CD4-positive, alpha-beta T cell treated with Interleukin-10 for 1 hour (primary cell): ENCODE measurements at places on chromosomes 13 and 19.

- no peak for DNase-seq
Observed at GRCh38 chr19:4194353-4194752, 11.9 kb downstream of the ANKRD24 start.

DNA sequence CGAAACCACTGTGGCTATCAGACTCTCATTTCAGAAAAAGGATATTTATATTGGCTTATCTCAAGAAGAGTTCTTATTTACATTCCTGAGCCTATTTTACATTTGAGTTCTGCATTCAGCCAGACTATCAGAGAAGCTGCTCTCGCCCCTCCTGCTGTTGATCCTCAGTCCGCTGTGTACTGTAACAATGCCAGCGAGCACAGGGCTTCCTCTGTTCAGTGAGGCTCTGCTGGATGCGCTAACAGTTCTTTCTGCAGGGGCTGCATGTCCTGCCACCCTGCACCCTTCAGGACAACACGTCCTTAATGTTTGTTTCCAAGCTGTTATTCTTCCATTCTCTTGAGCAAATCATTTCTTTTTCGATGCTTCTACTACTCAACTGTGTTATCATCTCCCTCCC is 463.7 kb upstream of the SGCG start:
- DNase-seq = no peak

- DNase-seq = peak; percentile 89
Observed at GRCh38 chr19:49567861-49568441, 12.4 kb downstream of the NOSIP start.

DNA sequence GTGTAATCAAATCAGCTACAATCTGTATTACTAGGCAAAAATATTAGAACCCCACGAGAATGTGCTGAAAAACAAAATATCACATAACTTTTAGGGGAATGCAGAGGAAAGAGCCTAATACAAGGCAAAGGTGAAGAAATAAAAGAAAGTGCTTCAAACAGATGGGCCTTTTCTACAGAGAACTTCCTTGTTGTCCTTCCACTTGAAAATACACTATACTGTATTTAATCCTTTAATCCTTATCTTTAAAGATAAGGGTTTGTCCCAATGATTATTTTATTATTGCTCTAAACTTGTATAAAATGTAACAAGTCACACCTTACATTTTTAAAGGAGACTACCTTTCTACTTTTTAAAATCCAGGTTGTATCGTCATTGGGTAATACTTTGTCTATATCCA is 296.5 kb downstream of the NDFIP2 start:
- DNase-seq = no peak

GRCh38 chr19:566403-566802 is 6.0 kb upstream of the BSG start:
- DNase-seq = no peak

DNA sequence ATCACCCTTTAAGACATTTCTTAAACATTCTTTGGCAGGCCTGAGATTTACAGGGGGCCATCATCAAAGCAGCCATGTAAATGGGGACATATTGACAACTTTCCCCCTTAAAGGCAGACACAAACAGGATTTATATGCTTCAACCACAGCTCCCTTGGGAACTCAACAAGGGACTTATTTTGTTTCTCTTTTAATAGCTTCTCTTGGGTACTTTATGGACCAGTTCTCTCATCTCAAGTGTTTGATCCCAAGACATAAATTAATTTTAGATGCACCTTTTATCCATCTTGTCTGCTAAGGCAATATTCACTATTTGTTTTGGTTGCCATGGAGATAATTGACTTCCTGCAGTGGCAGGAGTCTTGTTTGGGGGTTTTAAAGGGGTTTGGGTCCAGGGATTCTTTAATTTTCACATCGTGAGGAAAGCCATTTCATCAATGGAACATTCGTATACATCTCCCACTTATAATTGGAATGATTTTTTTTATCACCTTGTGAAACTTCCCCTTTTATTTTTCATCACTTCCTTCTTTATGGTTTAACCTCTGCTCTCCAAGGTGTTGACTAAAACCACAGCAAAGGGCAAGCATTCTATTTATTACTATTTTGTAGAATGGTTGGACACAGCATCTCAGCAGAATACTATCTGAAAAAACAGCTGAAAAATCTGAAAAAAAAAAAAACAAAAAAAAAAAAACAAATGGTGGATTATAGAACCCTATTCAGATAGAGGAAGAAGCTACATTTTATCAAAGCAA is 726.0 kb downstream of the DIAPH3 start:
- DNase-seq = no peak

DNA sequence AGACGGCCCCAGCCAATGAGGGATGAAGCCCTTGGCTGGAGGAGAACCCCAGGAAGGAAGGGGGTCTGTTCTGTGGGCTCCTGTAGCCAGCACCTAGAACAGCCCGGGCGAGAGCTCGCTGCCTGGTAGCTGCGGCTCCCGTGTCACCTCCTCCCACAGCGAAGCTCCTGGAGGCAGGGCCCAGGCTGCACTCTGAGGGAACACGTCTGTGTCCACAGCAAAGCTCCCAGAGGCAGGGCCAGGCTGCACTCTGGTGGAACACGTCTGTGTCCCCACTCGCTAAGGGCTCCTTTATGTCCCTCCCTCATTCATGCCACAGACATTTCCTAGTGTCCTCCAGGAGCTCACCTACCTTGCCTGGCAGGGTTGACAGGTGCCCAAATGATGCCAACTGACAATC is 8.4 kb downstream of the TRAPPC6A start:
- no peak for DNase-seq

- no peak for DNase-seq
Observed at GRCh38 chr13:37385956-37386670, 212.5 kb downstream of the POSTN start.

- DNase-seq = peak; percentile 49
Observed at GRCh38 chr13:73059460-73060250, 850 bp downstream of the KLF5 start.

DNA sequence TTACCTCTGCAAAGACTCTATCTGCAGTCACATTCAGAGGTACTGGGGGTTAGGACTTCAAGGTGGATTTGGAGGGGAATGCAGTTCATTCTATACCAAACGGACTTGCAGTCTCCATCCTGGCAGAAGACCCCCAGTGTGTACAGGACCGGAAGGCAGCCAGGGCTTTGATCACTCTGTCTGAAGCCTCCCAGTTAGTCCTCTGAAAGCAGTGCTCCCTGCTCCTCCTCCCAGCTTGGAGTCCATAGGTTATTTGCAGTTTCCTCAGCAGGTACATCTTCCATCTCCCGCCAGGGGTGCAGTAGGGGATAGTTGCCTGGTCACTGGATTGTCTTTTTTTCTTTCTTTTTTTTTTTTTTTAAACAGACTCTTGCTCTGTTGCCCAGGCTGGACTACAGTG is 78.8 kb upstream of the KCTD15 start:
- no peak for DNase-seq

GRCh38 chr13:43022934-43023288 is 475 bp upstream of the DNAJC15 start:
- DNase-seq = no peak

DNA sequence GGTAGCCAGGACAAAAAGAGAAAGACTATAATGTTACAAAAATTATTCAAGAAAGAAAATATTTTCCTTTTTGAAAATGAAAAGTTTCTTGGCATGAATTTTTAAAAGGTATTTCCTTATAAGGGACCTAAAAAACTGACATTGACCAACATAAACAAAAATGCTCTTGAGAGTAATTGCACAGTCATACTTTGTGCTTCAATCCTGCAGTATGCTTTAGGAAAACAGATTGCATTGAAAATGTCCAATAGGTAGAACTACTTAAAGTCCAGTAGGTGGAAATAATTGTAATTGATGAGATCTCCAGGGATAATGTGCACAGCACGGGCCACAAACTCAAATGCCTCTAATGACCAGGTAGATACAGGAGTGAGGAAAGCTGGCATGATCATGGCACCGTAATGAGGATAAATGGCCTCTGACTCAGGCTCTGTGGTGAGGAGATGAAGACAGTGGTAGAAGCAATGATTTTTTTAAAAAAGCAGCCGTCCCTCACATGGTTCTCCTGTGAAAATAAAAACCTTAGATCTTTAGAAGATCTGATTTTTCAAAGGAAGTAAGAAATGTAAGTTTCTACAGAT is 278.0 kb downstream of the ITGBL1 start:
- no peak for DNase-seq

DNA sequence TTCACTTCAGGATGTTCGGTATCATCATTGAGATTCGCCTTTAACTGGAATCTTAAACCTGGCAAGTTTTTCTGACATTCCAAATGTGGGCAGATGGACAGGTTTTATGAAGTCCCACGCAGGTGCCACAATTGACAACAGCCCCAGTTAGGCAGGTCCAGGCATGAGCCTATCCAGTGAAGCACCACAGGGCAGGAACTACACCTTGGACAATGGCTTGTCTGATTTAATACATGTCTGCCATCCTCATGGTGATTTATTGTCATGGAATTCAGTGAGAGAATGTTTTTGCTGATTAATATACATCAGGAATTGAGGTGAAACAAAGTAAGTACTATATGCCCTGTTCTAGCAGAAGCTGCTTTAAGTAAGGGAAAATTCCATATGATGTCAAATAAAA is 10.2 kb upstream of the TPP2 start:
- no peak for DNase-seq

DNA sequence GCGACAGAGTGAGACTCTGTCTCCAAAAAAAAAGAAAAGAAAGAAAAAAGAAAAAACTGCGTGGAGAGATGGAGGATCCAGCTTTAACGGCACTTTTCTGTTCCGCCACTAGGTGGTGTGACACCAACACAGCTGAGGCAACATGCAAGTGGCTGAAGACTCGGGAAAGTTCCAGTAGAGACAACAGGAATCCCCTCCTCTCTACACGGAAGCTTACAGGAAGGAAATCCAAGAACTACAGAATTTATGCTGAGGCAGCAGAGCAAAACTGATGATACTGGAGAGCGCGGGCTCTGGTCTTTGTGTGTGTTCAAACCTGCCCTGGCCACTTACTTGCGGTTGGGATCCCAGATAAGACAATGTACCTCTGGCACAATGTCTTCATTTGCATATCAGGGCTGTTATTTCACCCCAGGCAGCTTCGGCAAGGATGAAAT is 9.9 kb downstream of the RANBP3 start:
- peak; percentile 72 for DNase-seq

DNA sequence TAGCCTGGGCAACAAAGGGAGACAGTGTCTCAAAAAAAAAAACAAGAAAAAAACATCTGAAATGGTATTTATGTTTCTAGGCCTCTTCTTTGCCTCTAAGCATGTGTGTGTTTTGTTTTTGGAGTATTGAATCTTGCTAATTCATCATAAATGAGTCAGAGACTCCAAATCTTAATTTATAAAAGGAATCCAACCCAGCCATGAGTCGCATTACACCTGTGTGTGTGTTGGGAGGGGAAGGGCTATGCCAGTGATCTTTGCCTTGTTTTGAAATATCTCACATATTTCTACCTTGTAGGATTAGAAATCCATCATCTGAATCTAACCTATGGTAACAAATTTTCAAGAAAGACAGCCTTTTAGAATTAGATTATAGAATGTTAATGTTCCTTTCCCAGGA is 4.0 kb downstream of the ZNF331 start:
- no peak for DNase-seq

DNA sequence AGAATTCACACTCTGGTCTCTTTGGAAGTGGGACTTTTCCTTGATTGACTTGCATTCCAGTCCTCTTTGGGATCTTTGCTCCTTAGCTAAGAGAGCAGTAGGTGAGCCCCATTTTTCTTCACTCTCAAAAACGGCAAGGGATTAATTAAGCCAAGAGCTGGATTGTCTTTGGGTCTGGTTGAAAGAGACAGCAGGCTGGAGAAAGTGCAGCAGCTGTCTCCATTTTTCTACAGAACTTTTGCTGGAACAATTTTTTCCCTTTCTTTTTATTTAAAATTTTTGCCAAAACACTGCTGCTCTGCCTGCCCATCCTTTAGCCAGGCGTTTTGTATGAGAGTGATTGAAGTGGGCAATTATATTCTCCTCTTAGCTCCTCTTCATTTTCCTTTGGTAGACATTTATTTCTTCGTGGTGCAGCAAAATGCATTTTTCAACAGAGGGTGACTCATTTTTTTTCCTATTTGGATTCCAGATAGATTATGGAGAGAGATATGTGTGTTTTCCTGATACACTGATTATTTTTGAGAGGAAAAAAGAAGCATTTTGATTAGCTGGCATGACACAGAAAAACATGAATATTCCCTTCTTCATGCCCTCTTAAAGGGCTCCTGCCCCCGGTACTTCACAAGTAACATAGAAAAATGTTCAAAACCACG is 371.2 kb upstream of the NBEA start:
- DNase-seq = no peak

DNA sequence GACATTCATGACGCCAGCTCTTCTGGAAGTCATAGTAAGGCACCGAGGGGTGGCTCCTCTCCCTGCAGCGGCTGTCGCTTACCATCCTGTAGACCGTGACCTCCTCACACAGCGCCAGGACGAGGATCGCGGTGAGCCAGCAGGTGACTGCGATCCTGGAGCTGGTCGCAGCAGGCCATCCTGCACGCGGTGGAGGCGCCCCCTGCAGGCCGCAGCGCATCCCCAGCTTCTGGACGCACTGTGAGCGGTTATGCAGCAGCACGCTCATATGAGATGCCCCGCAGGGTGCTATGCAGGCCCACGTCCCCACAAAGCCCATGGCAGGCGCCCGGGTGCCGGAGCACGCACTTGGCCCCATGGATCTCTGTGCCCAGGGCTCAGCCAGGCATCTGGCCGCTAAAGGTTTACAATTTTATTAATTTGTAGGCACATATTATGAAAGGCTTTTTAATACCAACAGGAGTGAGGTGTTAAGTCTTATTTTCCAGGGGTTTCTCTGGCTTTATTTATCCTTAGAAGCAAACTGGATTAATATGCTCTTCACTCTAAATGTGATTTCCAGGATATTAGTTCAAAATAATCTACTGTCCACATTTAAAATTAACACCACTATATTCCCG is 35.6 kb upstream of the PSPC1 start:
- DNase-seq = peak; percentile 23

- no peak for DNase-seq
Observed at GRCh38 chr19:38702278-38702677, 42.0 kb downstream of the CAPN12 start.

GRCh38 chr13:44920013-44920412 is 69.3 kb downstream of the NUFIP1 start:
- DNase-seq = no peak

- no peak for DNase-seq
Observed at GRCh38 chr13:101555610-101556009, 103.1 kb downstream of the ITGBL1 start.

DNA sequence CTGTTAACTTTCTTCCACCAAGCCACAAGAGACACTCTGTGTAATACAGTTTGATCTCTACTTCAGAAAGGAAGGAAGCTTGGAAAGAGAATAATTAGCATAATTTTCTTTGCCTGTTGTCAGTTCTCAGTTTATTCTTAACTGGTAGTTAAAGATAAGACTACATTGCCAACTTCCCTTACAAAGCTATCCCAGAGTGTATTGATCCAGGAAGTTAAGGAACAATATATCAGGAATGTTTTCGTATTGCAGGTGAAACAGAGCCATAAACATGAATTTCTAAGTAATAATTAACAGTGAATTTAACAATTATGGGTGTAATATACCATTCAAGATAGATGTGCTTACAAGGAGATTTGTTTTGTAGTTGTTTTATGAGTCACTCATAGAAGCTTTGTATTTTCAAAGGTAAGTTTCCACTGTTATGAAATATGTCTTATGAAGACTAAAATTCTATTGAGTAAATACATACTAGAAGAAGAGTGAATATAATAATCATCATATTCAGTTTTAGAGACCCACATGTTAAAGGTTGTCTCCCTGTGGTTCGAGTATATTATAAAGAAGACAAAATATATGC is 88.4 kb upstream of the KLF5 start:
- no peak for DNase-seq

- DNase-seq = no peak
Observed at GRCh38 chr13:46556418-46556779, 3.4 kb downstream of the LRCH1 start.

GRCh38 chr13:51770681-51771417 is 33.1 kb downstream of the DHRS12 start:
- no peak for DNase-seq
